ENCODE measurements at places on chromosomes 7 and 10. TPM values are rescaled to one million over a fixed set of nuclear protein-coding genes. Genes with fewer than 3 reads are reported as not detected.

The PHYHIPL gene
- not detected for total RNA-seq

The PON1 gene
- total RNA-seq, result under 0.01 TPM

The OR2A42 gene
- not detected for total RNA-seq

The TAS2R5 gene
- 2.8 TPM for total RNA-seq

The CFAP69 gene
- 1.3 TPM for total RNA-seq

The FZD1 gene
- 1.5 TPM for total RNA-seq

The GATA3 gene
- total RNA-seq, result 0.16 TPM

The AKR1C2 gene
- 0.97 TPM for total RNA-seq

The CLRN3 gene
- not detected for total RNA-seq

The SGCE gene
- 87.5 TPM for total RNA-seq

The ZNF25 gene
- 8.1 TPM for total RNA-seq

The DENND2A gene
- total RNA-seq, result under 0.01 TPM

The HYCC1 gene
- 57.3 TPM for total RNA-seq

The TMEM254 gene
- total RNA-seq, result 6.2 TPM

The MYL7 gene
- total RNA-seq, result not detected

The ZMYND11 gene
- 27.5 TPM for total RNA-seq

The ABCB4 gene
- total RNA-seq, result 0.32 TPM

The CC2D2B gene
- total RNA-seq, result not detected

The CALML5 gene
- total RNA-seq, result not detected

The IKZF1 gene
- not detected for total RNA-seq

The FXYD4 gene
- not detected for total RNA-seq

The C10orf62 gene
- total RNA-seq, result 0.06 TPM

The NEUROD6 gene
- not detected for total RNA-seq
